Smooth muscle cell of the brain vasculature (primary cell): ENCODE measurements at places on chromosomes 5 and 9.

DNA sequence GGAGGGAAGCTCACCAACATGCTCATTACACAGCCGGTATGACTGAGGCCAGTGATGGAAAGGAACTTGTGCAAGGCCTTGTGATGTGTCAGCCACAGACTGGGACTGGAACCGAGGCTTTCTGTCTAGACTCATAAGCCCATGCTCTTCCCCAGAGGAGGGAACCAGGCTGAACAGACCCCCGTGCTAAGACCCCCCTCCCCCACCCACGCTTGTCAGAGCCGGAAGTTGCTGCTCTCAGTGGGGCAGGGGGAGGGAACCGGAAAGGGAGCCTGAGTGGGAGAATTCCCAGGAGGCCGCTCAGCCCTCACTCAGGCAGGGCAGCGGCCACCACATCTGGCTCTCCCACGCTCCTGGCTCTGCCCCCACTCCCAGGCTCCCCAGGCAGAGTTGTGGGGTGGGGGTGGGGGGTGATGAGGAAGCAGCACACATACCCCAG is 4.1 kb upstream of the PDGFRB start:
- DNase-seq, result no peak

DNA sequence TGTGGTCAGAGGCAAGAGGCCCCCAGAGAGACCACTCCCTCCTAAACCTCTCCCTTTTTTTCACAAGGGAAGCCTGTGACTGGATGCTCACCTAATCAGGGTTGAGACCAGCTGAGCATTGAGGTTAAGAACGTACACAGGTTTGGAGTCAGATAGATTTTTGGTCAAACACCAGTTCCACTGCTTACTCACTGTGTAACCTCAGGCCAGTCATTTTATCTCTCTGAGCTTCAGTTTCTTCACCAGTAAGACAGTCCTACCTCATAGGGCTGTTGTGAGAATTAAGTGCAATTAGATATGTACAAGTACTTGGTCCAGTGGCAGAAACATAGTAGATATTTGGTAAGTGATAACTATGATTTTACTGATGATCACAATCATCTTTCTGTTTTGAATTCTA is 256.8 kb downstream of the CDK5RAP2 start:
- DNase-seq, result no peak

DNA sequence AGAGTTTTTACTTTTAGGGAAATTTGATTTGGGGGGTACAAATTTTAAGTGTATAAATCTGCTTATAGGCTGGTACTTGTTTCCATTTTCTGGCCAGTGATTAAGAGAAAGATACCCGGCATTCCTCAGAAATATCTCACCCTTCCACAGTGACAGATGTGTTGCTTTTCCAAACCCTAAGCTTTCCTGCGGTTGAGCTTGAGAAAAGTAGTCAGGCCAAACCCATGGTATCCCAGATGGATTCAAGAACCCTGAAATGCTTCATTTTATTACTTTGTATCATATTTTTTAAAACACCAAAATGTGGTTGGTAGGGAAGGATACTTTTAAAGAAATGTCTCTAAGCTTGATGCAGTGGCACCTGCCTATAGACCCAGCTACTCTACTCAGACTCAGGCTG is 23.5 kb downstream of the SPTAN1 start:
- DNase-seq, result no peak

- no peak for DNase-seq
Observed at GRCh38 chr5:18507114-18507513, 872.9 kb downstream of the TAF11L14 start.

- DNase-seq, result no peak
Observed at GRCh38 chr5:101102506-101102905, 199.4 kb upstream of the ST8SIA4 start.

DNA sequence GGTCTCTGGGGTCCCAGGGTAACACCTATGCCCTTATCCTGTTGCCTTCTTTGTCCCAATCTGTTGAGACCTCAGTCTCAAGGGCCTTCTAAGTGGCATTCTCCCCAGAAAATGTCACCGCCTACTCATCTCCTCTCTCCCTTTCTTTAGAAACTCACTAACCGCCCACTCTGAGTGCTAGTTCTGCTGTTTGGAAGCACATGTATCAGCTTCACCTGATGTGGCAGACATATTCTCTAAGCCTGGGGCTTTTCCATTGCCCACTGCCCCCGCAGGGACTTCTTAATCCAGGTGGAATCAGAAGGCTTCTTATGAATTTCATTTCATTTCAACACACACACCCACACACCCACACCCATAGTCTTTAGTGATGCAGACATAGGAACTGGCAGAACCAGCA is 165.1 kb downstream of the ASTN2 start:
- no peak for DNase-seq

- no peak for DNase-seq
Observed at GRCh38 chr9:25415718-25416117, 262.5 kb downstream of the TUSC1 start.

GRCh38 chr9:94472806-94473360 is 82.0 kb upstream of the PCAT7 start:
- no peak for DNase-seq

GRCh38 chr9:15081021-15081753 is 171.0 kb upstream of the FREM1 start:
- DNase-seq, result no peak

DNA sequence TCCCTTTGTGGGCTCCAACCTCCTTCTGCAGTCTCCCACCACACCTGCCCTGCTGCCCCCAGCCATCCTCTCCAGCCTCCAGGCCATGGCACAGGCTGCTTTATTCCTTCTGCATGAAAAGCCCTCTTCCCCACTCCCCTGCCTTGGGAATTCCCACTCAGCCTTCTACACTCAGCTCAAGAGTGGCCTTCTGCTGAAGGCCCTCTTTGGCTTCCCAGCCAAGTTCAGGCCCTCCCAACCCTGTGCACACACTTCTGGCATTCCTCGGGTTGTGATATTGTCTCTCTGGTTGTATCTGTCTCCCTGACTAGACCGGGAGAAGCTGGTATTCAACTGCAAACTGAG is 5.7 kb downstream of the SHB start:
- no peak for DNase-seq

DNA sequence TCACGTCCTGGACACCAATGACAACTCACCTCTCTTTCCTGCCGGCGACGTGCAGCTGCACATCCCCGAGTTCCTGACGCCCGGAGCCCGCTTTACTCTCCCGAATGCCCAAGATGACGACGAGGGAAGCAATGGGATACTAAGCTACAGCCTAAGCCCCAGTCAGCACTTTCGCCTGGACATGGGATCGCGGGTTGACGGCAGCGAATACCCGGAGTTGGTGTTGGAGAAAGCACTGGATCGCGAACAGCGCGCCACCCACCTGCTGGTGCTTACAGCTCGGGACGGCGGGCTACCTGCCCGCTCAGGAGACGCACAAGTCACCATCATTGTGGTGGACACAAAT is 1.1 kb downstream of the PCDHAC1 start:
- DNase-seq, result no peak

- DNase-seq, result peak; percentile 80
Observed at GRCh38 chr5:34486160-34486848, 169.8 kb upstream of the RAI14 start.

- no peak for DNase-seq
Observed at GRCh38 chr9:35476596-35476995, 13.3 kb upstream of the RUSC2 start.

DNA sequence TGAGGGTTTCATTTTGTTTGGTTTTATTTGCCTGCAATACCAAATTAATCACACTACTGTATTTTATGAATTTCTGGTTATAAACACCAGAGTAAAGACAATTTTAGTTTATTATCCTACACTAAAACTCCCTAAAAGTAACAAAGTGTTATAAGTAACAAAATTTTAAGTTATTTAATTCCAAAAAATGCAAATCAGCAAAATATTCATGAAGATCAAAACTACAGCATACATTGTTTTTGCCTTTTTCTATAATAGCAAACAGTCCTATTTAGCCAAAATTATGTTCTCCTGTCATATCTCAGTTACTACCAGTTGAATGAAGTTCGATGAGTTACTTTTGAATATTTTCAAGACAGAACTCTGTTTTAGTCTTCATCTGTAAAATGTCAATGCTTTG is 132.7 kb upstream of the CYLC2 start:
- no peak for DNase-seq

DNA sequence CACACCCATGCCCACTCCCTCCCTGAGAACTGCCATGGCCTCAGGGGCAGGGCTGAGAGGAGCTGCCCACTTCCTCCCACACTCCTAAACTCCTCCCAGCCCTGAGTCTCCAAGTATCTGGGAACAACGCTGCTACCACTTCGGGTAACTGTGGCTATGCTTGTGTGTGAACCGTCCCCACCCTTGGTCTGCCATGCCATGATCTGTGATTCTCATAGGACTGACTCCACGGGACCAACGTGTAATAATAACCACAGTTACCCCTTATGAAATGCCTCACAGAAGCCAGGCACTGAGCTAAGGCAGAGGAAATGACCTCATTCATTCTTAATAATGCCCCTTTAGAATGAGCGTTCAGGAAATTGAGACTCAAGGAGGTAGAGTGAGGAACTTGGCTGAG is 103.9 kb upstream of the SMIM23 start:
- no peak for DNase-seq

GRCh38 chr9:100368672-100369071 is 15.9 kb upstream of the TEX10 start:
- DNase-seq, result no peak

- DNase-seq, result no peak
Observed at GRCh38 chr9:111272581-111272980, 57.4 kb downstream of the OR2K2 start.

DNA sequence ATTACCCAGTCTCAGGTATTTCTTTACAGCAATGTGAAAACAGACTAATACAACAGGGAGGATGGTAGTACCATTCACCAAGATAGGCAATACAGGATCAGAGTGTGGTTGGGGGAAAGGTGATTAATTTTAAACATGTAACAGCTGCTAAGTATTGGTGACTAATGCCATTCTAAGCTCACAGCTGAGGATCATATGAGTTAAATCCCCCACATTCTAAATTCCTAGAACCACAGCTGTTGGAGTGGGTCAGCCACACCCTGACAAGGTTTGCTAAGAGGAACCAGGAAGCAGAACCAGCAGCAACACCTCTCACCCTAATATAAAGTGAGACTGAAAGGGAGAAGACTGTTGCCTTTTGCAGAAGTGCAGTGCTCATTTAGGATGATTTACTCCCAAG is 24.8 kb downstream of the HSPB3 start:
- DNase-seq, result no peak

DNA sequence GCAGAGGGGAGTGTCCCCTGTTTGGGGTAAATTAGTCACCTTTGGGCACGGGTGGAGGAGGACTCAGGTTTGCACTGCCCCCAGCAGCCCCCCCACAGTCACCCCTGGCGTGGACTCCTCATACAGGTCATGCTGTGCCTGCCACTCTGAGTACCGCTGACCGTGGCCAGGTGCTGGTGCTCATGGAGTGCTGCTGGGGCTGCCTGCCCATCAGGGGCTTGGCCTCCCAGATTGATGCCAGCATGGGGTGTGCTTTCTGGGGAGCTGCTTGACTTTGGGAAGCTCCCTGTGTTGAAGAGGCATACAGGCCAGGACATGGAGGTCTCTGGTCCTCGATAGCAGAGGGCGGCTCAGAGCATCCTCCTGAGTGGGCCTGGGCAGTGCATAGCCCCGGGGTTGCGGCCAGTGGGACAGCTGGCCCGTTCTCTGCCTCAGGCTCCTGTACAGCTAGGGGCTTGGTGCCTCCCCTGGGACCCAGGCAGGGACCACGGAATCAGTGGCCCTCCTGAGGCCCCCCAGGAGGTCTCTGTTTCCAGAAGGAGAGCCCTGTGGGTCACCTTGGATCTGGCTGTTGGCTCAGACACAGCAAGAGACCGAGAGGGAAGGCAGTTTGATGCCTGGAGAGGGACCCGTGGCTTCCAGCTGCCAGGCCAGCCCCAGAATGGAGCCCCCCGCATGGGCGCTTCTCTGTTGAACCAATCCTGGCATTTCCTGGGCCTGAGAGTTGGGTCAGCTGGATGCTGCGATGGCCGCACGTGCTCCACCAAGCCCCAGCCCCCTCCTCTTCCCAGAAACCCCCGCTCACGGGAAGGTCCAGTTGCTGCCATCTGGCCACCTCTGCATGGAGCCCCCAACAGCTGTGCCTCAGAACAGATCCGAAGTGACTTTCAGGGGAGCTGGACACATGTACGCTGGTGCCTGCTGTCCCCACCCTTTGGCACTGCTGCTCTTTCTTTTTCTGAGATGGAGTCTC is 6.1 kb upstream of the AJM1 start:
- DNase-seq, result no peak

DNA sequence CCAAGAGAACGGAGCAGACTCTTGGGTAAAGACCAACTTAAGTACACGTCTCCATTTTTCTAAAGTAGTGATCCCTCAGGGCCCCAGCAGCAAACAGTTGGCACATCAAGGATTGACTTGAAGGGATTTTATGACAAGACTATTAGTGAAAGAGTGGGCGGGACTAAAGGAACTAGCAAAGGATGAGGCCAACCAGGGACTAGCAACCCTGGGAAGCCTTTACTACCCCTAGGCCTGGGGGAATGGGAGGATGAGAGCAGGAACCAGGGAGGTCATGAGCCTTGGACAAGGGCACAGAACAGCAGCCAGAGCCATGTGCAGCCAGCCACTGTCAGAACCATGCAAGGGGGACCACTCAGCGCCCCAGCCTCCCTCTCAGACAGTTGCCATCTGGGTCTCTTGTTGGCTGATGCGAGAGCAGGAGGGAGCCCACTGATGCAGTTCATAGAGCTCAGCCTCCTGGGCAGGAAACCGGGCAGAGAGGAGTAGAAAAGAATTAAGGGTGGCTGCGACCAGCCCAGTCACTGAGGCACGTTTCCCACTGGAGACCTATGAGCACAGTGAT is 28.1 kb downstream of the TGFBI start:
- DNase-seq, result no peak

DNA sequence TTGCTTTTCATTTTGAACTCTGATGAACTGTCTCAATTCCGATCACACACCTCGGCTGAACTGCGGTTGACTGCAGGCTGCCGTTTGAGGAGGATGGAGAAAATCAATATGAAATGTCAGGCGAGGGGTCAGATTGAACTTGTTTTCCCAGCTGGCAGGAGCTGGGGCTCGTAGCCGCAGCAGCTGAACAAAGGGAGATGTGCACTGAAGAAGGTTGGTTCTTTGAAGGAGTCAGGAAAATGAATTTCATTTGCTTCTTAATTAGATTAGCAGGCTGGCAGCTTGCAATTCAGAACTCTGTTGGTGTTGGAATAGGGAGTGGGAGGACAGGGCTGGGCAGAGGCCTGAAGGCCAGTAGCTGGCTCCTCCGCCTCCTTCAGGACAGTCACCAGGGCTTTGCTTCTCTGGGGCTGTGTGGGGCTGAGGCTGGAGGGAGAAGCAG is 117.4 kb upstream of the GPR151 start:
- no peak for DNase-seq

DNA sequence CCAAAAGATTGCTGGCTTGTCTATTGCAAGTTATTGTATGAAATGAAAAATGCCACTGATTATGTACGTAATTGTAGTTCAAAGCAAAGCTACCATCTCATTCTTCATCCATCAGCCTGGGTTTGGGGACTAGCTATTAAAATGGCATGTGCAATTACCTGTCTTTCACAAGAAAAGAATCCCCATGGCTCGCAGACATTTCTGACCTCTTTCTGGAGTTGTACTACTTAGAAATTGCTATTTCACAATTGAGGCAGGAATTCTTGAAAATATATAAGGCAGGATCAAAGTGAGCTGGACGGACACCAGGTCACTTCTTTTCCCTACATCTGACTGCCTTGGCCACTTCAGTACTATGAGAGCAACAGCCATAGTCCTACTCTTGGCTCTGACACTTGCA is at the start of gene SPINK9:
SPINK9 (plus strand) TSS at position 301 of the 400 bp plus-strand sequence; CDS start at position 356, 55 bp downstream.
- DNase-seq, result no peak

- DNase-seq, result no peak
Observed at GRCh38 chr9:34456151-34456550, 2.2 kb downstream of the FAM219A start.

- no peak for DNase-seq
Observed at GRCh38 chr9:5113994-5114748, 71.3 kb downstream of the INSL6 start.
